Fibroblast of lung (primary cell): ENCODE measurements at places on chromosomes 5 and 9. TPM values are rescaled to one million over a fixed set of nuclear protein-coding genes. Genes with fewer than 3 reads are reported as not detected.

The ZFP37 gene
- total RNA-seq: 2.8 and 5.1 TPM in 2 replicates

GRCh38 chr9:97773723-97774122 lies 76.6 kb upstream of the XPA start:
- peak; percentile 49 for DNase-seq

GRCh38 chr9:127218818-127219217 lies 45.8 kb upstream of the GARNL3 start:
- no peak for DNase-seq

GRCh38 chr9:88398016-88398415 lies 9.8 kb downstream of the SPIN1 start:
- no peak for DNase-seq

The OBP2B gene
- not detected in 2 replicates for total RNA-seq

DNA sequence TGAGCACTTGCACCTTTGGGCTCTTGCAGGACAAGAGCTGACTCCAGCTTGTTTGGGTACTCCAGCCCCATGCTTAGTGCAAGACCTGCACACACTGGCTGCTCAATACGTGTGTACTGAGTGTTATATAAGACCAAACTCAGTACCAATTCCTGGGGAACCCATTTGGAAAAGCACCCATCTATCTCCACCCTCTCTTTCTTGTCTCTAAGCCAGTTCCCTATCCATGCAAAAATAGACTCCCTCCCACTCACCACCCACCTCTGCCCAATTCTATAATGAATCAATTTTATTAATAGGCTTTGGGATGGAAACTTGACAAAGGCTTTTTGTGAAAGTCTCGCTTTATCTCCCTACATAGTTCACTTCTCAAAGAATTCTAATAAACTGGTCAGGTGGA lies 60.9 kb upstream of the CPLX2 start:
- no peak for DNase-seq

GRCh38 chr9:129708793-129709192 lies 43.3 kb downstream of the PRRX2 start:
- no peak for DNase-seq

The MAML1 gene
- total RNA-seq: 5.1 and 6.4 TPM in 2 replicates

The SLC36A2 gene
- not detected in 2 replicates for total RNA-seq

The MROH2B gene
- not detected in 2 replicates for total RNA-seq

DNA sequence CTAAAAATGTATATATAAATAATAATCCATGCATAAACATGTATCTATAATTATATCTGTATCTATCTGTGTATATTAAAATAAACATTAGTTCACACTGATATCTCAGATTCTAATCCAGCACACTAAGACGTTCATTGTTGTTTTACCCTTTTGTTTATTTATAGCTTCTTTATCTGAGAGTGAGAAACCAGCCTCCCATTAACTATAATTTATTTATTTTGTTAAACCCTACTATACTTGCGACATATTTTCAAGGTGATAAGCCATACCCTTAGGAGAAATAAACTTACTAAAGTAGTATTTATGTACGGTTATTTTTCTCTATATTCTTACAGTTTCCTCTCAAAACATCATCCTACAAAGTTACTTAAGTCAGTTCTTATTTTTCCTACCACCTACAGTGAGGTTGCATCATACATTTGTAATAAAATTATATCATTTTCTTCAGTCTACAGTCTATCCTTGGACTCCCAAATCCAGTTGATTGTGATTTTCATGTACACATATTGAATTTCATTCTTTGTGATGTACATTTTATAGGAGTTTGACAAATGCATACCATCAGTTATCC lies 726.4 kb upstream of the FAM174A start:
- DNase-seq: no peak

- DNase-seq: no peak
These were observed 184.2 kb downstream of the EFNA5 start for GRCh38 chr5:107486489-107486888.

DNA sequence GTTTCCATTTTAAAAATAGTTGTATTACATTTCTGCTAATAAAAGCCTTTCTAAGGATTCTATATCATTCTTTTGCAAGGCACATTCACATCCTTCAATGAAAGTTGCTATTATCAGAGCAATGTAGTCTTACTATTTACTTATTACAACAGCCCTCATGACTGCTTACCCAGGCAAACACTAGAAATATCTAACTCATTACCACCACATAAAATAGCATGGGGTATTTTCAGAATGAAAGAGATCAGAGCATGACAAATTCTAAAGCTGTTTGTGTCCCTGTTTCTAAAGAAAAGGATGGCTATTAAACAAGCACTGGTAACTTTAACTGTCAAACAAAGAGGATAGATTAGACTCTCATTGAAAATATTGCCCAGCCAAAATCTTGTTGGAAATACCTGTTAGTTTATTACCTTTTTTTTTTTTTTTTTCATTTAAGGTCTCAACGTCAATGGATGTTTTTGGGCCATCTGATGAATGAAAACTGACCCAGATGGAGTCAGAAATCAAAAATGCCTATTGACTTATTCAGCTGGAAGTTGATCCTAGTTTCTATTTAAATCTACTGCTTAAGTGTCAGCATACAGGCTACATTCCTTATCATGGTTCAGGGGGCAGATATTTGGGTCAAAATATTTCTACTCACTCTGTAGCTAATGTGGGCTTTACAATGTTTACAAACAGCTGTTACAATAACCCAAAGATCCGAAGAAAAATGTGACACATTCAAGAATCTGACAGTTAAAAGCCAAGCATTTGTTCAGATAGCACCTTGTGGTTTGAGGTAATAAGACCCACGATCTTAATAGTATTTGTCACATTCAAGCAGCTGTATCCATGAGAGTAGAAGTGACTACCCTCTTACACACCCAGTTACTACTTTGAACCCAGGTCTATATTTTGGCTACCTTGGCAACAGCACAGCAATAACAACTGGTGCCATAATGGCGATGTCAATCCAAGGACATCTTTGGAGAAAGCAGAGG lies 554.8 kb upstream of the MEF2C start:
- no peak for DNase-seq

DNA sequence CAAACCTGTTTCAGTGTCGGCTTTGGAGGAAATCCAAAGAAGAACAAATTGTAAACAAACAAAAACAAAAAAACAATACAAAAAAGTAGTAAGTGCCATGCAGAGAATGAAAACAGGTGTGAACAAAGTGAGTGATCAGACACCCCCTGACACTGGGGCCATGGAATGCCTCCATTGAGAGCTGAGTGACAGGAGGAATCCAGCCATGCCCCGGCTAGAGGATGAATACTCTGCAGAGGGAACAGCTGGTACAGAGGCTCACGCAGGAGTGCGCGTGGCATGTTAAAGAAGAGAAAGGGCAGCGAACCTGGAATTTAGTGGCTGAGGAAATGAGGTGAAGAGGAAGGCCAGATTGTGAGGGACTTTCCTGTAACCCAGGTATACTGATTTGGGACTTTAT lies 15.5 kb upstream of the CCNJL start:
- DNase-seq: no peak

GRCh38 chr9:83570359-83570758 lies 32.2 kb upstream of the FRMD3 start:
- no peak for DNase-seq

- no peak for DNase-seq
These were observed 174.0 kb upstream of the SLC27A6 start for GRCh38 chr5:128791312-128791711.

GRCh38 chr5:114237766-114238165 lies 124.1 kb upstream of the KCNN2 start:
- peak; percentile 98 for DNase-seq

- peak; percentile 19 for DNase-seq
These were observed 268.2 kb upstream of the TAS2R1 start for GRCh38 chr5:9898319-9898718.

GRCh38 chr5:61332851-61333320 lies 828 bp downstream of the ZSWIM6 start:
- peak; percentile 73 for DNase-seq

GRCh38 chr9:120914953-120915352 lies 11.6 kb downstream of the TRAF1 start:
- DNase-seq: no peak

DNA sequence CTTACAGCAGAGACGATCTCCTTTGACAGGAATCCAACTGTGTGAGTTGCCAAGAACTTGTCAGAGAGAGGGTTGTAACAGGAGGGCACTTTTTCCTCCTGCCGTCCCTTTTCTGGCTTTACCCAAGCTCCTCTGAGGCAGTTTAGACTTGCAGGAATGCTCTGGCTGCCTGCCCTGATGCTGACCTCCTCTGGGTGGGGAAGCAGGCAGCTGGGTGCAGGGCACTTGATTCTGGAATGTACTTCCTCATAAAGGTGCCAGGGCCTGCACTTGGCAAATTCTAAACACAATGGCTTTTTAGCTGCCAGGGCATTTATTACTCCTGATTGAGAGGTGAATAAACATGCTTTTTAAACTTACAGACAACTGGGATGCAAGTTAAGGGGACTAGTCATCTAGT lies 190.4 kb downstream of the EPB41L4A start:
- DNase-seq: peak; percentile 78

DNA sequence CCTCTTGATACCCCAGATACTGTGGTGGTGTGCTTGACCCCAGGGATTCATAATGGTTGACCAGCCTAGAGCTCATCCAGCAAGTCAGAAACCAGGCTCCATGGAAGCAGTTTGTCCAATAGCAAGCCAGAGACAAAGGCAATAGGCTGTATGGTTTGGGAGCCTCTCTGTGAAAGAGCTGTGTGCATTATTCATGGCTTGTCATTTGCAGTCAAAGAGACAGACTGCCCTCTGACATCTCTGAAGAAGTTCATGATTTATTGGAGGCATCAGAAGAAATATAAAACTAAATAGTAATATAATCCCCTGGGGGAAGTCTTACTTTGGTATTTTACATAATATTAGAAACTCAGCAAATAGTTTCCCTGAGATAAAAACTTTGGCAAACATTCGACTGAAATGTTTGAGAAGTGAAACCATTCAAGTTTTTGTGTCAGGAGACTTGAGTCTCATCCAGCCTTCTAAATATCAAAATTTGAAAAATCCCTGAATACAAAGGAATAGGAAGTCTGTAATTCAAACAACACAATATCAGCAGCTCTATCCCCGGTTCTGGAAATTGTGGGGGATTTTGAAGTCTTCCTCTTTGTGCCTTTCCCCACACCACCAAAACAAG lies 250.3 kb downstream of the ZSWIM6 start:
- no peak for DNase-seq

- DNase-seq: no peak
These were observed 34.4 kb downstream of the CPEB4 start for GRCh38 chr5:173922527-173922926.

DNA sequence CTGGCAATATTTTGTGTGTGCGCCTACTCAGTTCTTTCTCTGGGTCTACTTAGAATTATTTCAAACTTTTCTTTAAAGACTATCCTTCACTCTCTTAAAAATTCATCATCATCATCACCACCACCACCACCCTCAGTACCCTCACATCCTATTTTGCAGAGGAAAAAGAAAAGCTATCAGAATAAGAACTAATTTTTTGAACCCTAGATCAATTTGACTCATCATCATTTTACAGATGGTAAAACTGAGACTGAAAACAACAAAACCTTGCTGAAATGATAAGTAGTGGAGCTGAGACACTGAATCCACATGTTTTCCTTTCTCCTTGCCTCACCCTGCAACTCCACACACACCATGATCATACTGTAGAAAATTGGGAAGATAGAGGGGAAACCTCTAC lies 119.3 kb downstream of the SSBP2 start:
- DNase-seq: no peak

- peak; percentile 90 for DNase-seq
These were observed 128.3 kb downstream of the EFNA5 start for GRCh38 chr5:107542428-107542827.

The WWC1 gene
- 2.5 and 4.9 TPM in 2 replicates for total RNA-seq

GRCh38 chr9:124306098-124306735 lies 48.5 kb downstream of the NEK6 start:
- DNase-seq: peak; percentile 92

DNA sequence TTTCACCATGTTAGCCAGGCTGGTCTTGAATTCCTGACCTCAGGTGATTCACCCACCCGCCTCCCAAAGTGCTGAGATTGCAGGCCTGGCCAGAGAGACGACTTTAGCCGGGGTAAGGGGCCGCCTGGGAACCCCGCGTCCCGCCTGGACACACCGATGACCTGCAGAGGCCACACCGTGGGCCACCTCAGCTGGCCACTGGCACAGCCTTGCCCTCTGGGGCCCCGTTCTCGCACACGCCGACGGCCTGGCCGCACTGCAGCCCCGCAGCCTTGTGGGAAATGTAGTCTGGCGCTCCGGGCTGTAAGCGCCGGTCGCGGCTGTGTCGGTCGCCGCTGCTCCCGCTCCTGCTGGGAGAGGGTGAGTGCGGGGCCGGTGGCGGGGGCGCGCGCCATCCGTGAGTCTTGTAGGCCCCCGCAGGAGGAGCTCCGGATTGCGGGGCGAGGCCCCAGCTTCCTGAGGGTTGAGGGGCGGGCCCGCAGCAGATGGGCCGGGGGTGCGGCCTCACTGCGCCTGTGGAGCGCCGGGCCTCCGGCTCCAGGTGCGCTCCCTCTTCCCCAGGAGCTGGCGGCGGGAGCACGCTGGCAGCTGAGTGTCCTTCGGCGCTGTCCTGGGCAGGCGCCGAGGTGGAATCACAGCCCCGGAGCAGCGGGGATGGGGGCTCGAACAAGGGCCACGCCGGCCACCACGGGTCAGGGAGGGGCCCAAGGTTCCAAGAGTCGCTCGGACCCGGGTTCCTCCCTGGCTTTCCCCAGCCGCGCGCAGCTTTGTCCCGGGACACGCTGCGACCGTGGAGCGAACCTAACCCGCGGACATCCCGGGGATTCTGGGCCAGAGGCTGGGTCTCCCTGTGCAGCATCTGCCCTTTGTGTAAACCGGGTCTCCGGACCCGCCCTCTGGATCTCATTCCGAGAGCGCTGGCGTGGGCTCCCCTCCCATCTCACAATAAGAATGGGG lies at the start of gene ZFP2:
TSS of gene ZFP2 (plus strand) at position 299 of the 957 bp plus-strand sequence. CDS start 35,401 bp downstream, outside the sequence.
- DNase-seq: peak; percentile 57

DNA sequence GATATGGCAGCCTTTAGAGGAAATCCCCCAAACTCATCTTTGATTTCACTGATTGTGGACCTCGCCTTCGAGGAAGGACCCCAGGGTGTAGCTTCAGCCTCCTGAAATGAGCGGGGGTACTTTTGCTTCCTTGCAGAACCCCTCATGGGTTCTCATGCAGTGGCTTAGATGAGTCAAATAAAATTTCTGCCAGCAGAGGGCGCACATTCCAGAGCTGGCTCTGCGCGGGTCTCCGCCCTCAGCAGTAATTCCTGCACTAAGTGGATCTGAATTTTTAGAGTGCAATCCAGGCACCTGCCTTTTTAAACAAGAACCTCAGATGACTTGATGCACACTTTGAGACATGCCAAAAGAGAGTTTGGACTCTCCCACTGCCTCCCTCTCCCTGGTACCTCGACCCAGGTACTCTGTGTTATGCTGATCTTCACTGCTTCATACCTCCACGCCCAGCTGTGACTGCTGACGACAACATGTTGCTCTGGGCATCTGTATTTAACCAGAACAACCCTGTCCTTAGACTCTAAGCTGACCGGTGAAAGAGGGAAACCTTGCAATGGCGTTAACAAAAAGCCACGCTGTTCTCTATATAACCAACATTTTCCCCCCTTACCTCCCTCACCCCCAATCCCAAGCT lies 7.3 kb downstream of the EGFLAM start:
- DNase-seq: peak; percentile 35

- no peak for DNase-seq
These were observed 205.2 kb downstream of the PIK3R1 start for GRCh38 chr5:68420476-68421344.

- DNase-seq: no peak
These were observed 617.5 kb upstream of the GRIN3A start for GRCh38 chr9:102355982-102356381.
